AG10803 (cell line): ENCODE measurements at places on chromosomes 4 and X.

DNA sequence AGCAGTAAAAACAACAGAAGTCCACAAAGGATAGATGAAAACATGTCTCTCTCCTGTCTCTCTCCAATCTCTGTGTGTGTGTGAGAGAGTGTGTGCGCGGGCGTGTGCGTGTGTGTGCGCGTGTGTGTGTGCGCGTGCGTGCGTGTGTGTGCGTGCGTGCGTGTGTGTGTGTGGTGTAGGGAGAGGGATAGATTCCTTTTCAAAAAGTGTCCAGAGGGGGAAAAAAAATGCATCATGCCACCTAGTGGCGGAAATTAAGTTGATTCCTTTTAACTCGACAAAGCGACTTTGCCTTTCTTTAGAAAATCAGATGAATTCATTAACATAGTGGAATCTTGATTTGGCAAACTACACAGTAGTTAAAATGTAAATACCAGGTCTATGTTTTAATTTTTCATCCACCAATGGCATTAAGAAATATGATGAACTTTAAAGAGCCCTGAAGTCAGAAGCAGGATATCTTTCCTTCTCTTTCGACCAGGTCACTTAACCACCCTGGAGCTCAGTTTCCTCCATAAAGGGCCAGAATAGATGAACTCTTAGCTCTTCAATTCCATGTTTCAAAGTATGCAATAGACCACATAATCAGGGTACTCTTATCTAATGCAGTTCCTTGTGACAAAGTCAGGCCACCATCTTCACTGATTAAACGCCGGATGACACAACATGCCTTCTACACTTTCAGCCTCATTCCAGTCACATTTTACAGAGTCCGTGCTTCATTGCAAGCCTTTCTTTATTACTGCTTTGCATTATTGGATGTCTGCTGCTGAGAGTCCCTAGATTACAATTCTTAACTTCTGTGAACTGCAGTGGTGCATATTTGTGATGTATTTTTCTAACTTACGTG lies 162.8 kb downstream of the FBXO8 start:
- DNase-seq: peak; percentile 88

- peak; percentile 14 for DNase-seq
These were observed 125.6 kb upstream of the S100G start for GRCh38 chrX:16524316-16524715.

- DNase-seq: no peak
These were observed 32.9 kb downstream of the PIGG start for GRCh38 chr4:531721-532565.

GRCh38 chr4:129355031-129355430 lies 259.1 kb downstream of the C4orf33 start:
- no peak for DNase-seq

GRCh38 chr4:120466429-120466828 lies 399.8 kb upstream of the MAD2L1 start:
- no peak for DNase-seq

DNA sequence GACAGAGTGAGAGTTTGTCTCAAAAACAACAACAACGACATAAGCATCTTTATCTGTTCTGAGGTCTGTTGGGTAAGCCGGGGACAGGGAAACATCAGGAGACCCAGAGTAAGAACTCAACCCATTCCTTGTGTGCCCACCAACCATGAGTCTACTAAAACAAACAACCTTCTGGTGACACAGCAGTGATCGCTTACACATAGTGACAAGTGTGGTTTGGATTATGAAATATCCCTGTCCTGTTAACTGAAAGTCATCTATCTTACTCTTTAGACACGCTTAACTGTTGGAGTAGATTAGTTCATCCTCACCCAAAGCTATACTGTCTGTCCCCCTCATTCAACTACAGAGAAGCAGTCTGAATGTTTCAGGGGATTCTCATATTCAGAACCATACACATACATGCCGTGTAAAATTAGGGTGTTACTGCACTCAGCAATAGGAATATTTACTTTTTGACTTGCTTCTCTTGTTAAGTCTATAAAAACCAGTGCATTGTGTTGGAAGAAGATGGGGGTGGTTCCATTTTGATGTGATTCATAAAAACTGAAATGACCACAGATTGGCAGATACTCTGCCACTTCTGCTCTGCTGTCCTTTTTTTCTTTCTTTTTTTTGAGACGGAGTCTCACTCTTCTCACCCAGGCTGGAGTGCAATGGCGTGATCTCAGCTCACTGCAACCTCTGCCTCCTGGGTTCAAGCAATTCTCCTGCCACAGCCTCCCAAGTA lies 27.4 kb downstream of the PHKA2 start:
- no peak for DNase-seq

- DNase-seq: no peak
These were observed 33.2 kb upstream of the EDA2R start for GRCh38 chrX:66672106-66672505.

DNA sequence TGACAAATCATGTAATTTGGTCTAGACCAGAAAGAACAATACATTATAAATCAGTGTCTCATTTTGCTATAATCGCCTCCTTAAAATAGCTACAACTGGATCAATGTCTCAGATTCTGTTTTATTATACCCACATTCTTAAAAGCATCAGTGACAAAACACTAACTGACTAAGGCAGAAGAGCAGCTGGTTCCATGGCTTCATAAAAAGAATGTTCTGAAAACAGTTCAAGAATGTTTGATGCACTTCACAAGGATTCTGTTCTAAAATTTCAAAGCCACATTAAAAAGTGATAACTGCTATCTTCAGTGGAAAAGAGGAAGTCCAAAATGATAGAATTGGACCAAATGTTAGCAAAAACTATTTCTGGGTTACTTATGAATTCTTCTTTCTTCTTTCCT lies 69.8 kb downstream of the COL25A1 start:
- no peak for DNase-seq

GRCh38 chrX:147565237-147565636 lies 346.5 kb upstream of the FMR1 start:
- peak; percentile 0 for DNase-seq

DNA sequence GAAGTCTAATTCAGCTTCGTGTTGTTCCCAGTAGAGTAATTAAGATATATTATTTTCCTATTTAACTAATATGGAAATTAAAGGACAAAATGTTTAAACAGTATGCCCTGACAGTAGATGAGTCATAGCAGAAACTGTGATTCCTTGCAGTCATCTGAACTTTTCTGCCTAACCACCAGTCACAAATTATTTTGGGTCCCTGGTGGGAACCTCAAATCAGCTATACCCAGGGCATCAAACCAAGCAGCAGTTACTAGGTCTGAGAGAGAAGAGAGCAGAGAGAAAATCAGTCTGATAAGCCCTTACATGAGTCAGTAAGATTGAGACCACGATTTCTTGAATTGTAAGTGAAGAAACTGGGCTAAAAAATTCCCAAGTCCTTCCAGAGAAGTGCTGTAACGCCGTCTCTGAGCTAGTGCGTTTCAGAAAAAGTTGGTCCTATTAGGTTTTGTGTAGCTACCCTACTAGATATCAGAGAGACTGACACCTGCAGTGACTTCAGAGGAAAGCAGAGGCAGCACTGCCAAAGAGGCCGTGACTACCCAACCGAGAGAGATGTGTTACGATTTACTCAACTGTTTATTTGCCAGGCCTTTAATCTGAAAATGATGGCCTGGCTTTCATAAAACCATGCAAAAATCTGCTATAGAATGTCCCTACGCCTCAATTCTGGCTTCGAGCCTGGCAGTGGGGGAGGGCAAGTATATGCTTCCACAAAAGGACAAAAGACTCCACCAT lies 21.7 kb upstream of the GPM6A start:
- no peak for DNase-seq

DNA sequence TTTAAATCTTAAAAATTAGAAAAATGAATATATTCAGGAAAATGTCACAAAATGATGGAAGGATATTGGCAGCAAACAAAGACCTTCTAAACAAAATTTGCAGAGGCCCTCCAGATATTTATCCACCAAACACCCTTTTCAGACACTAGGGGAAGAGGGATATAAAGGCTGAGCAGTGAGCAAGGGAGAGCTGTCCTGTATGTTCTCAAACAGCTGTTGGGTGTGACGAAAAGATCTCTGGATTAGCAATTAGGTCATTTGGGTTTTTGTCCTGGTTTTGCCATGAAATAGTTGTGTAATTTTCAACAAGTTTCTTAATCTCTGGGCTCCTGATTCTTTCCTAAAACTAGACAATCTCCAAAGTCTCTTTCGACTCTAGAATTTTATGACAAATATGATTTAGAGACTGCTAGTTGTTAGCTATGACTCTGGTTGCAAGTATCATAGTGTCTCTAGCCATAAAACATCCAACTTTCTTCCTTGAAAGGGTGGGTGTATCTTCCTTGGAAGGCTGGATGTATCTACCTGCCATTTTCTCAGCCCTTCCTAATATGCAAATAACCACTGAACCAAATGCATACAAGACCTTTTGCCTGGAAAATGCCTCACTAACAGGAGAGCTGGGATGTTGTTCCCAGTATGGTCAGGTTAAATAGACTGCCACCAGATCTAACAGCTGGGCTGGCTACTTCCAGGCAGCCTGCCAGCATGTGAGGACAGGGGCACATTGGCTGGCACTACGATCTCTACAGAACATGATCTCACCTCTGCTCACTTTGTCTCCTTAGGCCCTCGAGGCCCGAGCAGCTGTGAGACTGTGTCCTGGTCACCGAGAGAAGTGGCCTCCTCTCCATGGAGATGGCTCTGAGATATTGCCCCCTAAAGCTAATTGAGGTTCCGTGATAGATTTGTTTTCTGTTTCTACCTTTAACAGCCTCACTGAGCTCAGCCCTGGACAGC lies 225.5 kb upstream of the JADE1 start:
- peak; percentile 60 for DNase-seq

GRCh38 chrX:10783451-10783995 lies 163.1 kb upstream of the MID1 start:
- DNase-seq: no peak

DNA sequence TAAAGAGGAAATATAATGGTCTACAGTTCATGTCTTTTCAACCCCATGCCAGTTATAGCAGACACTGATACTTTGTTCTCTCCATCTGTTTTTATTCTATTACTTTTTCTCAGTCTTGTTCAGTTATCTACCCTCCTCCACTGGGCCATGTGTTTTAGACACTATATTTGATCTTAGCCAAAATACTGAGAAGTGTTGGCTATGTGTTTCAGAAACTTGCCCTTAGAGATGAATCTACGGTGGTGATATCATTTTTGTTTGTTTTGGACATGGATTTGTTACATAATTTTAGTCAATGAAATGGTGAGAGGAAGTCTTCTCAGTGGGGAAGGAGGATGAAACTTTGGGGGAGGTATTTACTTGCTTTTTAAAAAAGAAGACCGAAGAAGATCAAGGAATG lies 211.5 kb upstream of the DDX53 start:
- no peak for DNase-seq

- no peak for DNase-seq
These were observed 757.8 kb upstream of the HS3ST1 start for GRCh38 chr4:12186526-12186925.

DNA sequence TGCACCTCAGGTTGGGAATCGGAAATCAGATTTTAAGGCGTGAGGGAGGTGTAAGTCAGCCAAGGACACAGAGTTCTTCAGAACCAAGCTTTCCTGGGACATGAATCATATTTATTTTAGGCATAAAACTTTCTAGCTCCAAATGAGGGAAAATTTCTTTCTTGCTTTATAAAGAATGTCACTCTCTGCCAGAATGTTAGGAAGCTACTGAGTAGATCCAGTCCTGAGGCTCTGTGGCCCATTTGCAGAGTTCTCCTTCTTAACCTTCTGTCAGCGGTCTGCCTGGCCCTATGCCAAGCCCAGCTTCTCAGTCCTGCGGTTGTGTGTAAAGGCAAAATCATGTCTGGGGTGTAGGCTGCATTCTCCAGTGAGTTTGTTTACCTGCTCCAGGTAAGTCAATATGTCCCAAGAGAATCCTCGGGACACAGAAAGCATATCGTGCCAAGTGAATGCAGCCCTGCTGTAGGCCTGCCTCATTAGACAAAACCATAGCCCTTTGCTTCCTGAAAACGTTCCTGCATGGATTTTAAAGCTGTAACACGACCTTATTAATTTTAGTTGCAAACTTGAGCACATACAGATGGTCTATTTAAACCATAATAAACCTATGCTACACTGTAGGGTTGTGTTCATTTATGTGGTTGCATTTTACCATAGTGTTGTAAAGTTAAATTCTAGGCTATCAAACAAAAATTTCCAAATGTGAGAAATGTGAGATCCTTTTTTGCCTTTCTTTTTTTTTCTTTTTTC lies 29.2 kb upstream of the CCNI start:
- peak; percentile 61 for DNase-seq

DNA sequence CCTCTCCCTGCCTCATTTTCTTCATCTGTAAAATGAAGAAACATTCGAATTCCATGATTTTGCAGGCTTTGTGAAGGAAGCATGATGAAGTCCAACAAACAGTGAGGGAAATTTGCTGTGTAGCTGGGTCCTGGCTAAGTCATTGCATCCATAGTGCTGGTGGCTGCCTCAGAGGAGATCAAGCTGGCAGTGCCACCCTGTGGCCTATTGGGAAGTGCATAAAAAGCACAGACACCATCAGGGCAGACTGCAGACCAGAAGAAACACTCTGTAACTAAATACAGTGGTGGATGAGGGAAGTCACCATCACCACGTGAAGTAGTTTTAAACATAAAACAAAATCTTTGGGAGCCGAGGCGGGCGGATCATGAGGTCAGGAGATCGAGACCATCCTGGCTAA lies 40.7 kb upstream of the DDX3X start:
- no peak for DNase-seq

- DNase-seq: peak; percentile 38
These were observed 446 bp upstream of the UBE2A start for GRCh38 chrX:119573840-119574393.
